NCI-H446 (cell line): ENCODE measurements at places on chromosomes 6 and 20.

DNA sequence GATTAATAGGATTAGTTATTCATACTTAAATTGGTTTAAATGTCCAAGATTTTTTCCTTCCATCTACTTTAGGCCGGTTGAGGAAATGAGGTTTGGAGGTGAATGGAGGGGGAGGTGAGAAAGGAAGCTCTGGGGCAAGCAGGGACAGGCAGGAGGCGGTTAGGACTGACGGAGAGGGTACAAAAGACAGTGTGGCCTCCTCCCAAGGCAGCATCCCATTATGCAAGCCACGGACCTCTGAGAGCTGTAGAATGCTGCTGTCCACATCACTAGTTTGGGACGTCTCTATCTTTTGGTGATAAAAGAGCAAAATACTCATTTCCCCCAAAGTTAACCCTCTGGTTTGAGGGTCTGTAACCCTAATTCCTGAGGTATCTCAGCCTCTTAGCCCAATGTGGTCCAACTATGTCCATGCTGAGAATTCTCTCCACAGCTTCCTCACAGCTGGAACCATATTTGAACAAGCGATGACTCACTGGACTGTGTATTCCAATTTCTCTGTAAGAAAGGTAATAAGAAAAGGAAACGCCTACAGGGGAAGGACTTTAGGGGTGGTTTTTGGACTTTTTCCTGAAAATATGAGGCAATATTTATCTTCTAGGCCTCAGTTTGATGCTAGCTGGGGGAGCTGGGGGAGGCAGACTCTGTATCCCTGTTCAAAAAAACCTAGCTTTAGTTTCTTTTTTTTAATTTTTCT is 172.2 kb downstream of the TFAP2B start:
- DNase-seq, result no peak

DNA sequence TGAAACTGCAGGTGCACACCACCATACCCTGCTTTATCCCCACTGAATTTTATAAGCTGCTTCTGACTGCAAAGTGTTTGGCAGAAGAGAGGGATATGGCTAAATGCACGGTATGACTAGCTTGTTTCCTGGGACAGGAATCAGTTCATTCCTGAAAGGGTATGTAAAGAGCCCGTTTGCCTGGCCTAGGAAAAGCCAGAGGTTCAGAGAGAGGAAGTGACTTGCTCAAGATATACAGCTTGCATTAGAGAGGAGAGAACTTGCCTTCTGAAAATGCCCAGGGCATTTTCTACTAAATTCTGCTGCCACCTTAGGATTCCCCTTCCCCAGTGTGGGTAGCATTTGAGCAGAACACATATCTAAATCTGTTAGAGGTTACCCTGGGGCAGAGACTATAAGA is 683 bp upstream of the GCNT2 start:
- no peak for DNase-seq

DNA sequence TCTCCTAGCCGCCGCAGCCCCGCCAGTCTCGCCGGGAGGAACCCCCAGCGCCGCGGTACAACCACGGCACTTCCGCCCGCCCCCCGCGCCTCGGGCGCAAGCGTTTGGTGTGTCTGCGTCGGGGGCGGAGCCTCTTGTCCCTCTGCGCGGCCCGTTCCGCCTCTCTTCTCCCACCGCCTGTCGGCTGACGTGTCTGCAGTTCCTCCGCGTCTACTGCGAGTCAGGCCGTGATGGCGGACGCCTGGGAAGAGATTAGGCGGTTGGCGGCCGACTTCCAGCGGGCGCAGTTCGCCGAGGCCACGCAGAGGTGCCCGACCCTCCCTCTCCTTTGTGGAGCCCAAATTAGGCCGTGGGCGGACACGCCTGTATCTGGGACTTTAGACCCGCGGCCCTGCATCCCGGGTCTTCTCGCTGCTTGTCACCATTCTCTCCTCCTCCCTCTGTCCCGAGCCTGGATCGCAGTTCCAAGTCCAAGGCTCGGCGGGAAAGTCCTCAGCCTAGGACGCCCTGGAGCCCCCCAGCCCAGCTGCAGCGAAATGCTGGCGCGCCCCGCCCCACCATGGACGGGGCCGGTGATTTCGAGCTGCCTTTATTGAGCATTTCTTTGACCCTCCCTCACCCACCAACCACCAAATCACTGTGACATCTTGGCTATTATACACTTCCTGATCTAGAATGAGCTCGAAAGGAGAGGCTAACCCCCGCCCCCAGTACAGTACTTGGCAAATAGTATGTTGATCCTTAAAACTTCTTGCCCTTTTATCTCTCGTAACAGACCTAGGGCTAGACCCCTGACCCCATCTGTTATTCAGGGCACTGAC is at the start of gene UFL1:
Gene UFL1 (plus strand): TSS at position 163 of the 821 bp plus-strand sequence. CDS start 68 bp downstream, at position 231.
- DNase-seq, result peak; percentile 78

DNA sequence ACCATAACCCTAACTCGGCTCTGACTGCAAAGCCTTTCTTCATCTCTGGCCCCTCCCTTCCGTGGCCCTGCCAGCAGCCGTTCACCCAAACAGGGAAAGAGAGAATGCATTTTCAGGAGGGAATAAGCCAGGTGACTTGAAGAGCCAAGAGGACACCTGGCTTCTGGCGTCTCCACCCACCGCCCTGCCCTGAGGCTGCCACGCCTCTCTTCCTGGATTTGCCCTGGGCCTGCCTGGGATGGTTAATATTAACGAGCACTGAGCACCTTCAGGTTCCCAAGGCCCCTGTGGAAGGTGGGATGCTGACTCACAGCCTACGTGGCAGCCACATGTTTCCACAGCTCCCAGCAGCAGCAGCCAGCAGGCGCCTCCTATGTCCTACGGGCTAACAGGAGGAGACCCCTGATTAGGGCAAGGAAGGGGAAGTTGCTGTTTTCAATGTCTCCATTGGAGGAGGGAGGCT is 138.0 kb upstream of the RREB1 start:
- DNase-seq, result no peak

DNA sequence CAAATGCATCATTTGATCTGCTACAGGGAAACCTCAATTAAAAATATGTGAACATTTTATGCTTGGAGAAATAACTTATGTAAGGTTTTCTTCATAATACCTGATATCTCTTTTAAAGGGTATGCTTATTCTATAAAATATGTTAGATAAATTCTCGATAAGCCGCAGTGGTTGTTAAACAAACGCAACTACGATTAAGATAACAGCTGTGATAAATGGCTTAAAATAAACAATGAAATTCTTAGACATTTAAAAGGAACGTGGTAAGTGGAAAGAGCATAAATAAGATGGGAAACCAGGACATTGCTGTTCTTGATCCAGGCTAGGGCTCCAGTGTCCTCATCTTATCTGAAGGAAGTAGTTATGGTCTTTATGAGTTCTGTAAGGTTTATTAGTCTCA is 415.9 kb downstream of the CD83 start:
- no peak for DNase-seq

- no peak for DNase-seq
Observed at GRCh38 chr6:147407571-147407970, 100.9 kb upstream of the SAMD5 start.

- DNase-seq, result no peak
Observed at GRCh38 chr20:36274181-36274841, 31.8 kb upstream of the DLGAP4 start.

DNA sequence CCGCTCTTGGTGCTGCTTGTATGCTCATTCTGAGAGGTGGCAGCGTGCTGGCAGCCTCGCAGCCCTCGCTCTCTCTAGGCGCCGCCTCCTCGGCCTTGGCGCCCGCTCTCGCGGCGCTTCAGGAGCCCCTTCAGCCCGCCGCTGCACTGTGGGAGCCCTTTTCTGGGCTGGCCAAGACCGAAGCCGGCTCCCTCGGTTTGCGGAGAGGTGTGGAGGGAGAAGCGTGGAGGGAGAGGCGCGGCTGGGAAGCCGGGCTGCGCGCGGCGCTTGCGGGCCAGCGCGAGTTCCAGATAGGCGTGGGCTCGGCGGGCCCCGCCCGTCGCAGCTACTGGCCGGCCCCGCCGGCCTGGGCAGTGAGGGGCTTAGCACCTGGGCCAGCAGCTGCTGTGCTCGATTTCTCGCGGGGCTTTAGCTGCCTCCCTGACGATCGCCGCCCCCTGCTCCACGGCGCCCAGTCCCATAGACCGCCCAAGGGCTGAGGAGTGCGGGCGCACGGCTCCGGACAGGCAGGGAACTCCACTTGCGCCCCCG is 19.5 kb upstream of the FAM8A1 start:
- no peak for DNase-seq

DNA sequence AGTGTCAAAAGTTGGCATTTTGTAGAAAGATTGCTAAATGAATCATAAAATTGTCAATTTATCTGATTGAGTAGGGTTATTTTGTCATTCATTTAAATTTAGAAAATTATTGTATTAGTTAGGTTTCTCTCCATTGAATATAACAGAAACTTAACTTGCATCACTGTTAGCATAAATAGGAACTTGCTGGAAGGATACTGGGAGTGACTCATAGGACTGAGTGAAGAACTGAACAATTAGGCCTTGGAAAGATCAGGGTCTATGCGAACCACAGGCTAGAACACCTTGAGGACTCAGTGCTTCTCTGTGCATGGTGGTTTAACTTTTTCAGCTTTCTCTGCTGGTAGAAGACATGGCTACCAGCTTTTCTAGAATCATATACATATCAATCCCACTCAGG is 67.7 kb upstream of the IFNGR1 start:
- DNase-seq, result no peak

GRCh38 chr6:89873721-89874120 is 20.5 kb upstream of the GJA10 start:
- DNase-seq, result no peak

GRCh38 chr6:23174781-23175361 is 605.5 kb downstream of the HDGFL1 start:
- no peak for DNase-seq

GRCh38 chr6:160253714-160254113 is 4.9 kb downstream of the SLC22A2 start:
- DNase-seq, result no peak

DNA sequence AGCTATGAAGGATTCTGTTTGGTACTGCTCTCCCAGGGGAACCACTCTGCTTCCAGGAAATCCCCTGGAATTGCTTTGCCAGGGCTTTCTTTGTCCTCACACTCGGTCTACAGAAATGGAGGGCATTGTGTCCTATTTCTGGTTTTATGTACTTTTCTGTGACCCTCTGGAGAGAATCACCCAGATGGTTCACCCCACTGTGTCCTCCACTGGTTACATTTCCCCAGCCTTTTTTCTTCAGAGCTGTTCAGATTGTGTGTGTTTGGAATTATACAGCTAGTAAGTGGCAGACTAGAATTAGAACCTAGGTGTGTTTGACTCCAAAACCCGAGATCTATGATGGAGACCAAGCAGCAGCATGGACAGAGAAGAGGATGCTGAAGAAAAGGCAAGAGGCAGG is 80.8 kb downstream of the CD164 start:
- DNase-seq, result no peak
